NK-92 treated with Interleukin-12 subunit alpha and Interleukin-12 subunit beta, amount 100 ng/mL, for 24 hours (cell line): ENCODE measurements at places on chromosomes 3 and 15.

DNA sequence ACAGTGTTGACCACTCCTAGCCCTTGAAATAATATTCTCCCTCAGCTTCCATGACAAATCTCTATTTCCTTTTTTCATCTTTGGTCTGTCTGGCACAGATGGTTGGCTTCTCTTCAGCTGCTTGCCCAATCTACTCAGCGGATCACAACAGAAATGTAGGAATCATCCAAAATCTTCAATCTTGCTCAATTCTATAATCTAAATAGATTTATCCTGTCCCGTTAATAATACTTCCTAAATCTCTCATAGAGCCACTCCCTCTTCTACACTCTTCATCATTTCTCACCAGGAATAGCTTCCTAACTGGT lies 3.8 kb downstream of the PEAK1 start:
- DNase-seq, result no peak

GRCh38 chr15:88302373-88302772 lies 45.8 kb upstream of the NTRK3 start:
- DNase-seq, result no peak

DNA sequence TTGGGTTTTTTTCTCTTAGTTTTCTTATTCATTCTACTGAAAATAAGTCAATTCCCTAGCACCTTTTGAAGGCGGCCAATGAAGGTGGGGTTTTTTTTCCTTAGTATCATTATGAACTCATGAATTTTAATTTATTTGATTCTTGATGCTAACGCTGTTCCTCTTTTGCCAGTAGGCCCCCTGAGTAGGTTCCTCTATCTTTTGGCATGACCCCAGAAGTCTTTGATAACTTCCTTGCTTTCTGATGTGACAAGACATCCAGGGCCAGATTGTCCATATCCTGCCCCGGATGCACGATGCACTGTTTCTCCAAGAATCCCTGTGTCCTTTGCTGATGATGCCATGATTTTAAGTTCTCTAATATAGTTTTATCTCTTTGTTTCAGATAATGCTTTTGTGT lies 20.6 kb downstream of the LRRK1 start:
- no peak for DNase-seq

DNA sequence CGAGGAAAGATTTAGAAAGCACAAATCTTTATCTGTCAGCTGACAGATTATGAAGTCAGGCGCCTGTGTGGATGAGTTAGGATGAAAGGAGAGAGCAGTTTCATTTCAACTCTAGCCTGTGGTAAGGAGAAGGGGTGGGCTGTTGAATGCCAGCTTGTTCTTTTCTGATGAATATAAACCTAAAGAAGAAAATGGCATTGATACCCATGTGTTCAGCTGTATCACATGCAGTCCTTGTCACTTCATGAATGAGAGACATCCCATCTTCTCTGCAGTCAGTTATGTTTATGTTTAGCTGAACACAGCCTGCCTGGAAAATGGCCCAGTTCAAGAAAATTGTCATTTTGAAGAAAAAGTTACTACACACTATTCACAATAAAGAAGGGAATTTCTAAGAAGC lies 345.7 kb upstream of the RBMS3 start:
- no peak for DNase-seq

DNA sequence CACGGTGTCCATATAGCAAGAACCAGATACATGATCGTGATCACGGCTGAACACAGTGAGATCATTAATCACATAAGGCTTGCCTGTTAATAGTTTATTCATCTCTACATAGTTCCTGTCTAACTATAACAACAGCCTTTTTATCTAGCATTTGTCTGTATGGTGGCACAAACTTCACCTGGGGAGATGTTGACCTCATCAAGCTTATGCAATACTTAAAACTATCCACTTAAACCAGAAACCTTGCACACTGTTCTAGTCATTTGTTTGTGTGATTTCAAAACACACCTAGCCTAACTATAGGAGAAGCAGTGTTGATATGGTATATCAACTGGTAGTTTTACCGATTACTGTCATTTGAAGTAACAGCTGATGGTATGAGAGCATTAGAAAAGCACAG lies 124.8 kb downstream of the VPS13C start:
- no peak for DNase-seq

- no peak for DNase-seq
These were observed 37.0 kb downstream of the RASA2 start for GRCh38 chr3:141523615-141524375.

GRCh38 chr3:39171860-39172259 lies 18.5 kb upstream of the CSRNP1 start:
- no peak for DNase-seq

DNA sequence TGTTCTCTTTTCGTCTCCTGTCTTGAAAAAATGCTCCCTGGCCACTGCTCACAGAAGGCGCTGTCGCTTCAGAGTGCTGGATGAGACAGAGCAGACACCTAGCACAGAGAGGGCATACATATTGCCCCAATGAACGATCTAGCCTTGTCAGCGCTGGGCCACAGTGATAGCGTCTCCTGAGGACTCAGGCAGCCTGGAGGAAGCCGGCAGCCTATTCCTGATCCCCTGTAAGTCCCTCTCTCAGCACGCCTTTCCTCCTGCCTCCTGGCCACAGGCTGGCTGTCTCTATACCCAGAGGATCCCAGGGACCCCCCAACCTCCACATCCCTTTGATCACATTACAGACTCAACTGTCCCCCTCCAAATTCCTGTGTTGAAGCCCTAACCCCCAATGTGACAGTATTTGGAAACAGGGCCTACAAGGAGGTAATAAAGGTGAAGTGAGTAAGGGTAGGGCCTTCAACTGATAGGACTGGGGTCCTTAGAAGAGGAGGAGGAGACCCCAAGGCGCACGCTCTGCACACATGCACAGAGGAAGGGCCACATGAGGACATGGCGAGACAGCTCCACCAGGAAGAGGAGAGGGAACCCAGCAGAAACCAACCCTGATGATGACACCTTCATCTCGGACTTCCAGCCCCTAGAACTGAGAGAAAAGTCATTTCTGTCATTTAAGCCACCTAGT lies 7.5 kb downstream of the PLA2G4F start:
- no peak for DNase-seq

DNA sequence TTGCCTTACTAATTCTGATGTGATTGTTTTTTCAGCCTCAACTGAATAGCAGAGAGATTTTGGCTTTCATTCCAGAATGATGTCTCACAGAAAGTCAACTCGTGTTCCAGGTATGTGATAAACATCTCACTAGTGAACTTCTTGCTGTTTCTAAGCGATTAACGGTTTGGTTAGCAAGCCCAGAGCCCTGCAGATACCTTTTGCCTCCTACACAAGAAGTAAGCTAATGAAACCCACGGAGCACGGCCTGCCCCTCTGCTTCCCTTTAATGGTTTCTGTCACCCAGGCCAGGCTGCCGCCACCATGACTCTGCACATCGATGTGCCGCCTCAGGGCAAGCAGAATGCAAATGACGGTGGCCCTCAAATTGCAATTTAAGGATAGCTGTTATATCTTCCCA lies 155.9 kb upstream of the ICE2 start:
- no peak for DNase-seq

DNA sequence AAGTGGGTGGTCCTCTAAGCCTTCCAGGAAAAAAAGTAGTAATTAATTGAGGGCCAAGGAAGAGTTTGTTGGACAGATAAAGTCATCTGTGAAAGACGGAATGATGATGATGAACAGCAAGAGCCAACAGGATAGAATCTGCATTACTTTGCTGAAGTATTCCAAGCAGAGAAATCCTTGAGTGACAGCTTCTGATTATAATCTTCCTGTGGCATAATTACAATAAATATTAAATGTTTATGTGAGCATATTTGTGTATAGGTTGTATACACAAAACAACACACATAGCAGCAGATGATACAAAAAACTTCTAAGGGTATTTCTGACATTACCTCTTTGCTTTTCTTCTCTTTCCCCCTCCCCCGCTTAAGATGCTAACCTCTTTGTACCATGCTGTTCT lies 147.6 kb downstream of the SPATA16 start:
- DNase-seq, result no peak

GRCh38 chr3:31659246-31659645 lies 126.5 kb downstream of the STT3B start:
- no peak for DNase-seq

DNA sequence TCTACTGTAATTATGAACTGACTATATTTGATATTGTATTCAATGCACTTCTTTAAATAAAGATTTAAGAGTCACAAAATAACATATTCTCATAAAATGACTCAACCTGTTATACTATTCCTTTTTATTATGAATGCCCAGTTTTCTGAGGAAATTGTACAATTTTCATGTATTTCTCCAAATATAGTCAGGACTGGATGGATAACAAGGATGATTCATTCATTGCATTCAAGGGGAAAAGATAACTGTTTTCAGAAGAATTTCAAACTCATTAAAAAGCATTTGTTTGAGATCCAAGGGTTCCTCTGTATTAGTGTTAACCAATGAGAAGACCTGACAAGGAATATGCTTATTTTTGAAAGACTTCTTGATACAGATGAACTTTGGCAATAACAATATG lies 163.7 kb downstream of the MEIS2 start:
- DNase-seq, result no peak

DNA sequence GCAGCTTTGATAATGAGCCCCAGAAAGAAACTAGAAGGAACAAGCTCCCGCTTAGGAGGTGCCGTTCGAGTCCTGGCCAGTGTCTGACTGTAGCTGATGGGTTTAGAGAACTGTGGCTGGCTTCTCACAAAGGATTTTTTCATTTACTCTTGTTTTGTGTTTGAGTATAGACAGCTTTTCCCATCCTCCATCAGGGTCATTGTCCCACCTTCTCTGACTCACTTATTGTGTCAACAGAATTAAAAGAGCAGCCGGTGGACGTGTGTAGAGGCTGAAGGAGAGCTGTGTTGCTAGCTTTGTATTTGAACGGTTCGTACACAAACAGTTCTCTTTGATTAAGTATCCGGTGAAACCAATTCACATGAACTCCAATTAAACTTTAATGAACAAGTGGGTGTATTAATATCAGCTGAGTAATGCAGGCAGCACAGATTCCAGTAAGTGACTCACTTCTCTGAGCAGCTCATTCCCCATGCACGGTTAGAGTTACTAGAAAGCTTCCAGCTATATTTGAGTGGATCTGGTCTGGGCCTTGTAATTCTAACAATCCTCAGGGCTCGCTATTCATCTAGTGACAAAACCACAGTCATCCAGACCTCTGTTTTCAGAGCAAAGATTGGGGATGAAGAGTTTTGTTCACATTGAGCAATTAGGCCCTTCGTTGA lies 141.0 kb downstream of the LPP start:
- no peak for DNase-seq

GRCh38 chr3:54875596-54876268 lies 52.1 kb downstream of the LRTM1 start:
- no peak for DNase-seq

DNA sequence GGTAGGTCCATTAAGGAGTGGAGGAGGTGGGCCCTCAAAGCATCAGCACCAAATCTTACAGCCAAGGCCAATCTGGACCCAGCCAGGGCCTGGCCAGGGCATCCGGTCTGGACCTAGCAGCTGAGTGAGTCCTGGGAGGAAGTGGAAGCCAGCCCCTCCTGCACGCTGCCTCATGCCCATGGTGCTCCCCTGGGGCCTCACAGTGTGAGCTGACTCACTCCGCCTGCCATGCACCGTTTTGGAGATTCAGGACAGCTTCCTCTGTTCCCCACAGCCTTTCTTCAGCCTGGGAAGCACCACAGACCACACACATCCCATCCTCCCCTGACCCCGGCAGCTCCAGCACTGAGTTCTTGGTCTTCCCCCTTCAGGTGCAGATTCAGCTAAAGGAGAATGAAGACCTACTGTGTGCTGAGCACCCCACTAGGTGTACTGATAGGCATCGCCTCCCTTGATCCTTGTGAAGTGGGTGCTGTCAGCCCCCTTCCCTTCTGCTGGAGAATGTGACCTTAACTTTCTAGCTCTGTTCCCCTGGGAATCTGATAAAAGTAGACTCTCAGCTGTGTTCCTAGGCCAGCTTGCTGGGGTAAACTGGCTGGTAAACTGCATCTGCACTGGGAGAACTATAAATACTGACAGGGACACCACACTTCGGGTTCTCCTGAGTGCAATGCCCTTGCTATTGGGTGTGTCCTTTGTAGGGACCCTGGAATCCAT lies 36.8 kb upstream of the SEC13 start:
- no peak for DNase-seq

DNA sequence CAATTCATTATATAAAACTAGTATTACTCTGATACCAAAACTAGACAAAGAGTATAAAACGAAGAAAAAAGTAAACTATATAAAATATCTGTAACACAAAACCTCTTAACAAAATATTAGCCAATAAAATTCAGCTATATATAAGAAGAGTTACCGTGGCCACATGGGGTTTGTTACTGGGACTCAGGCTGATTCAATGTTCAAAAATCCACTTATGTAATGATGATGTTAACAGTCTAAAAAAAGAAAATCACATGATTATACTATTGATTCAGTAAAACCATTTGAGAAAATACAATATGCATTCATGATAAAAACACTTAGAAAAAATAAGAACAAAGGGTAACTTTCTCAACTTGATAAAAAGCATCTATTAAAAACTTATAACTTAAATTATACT lies 18.3 kb downstream of the P2RY1 start:
- no peak for DNase-seq

DNA sequence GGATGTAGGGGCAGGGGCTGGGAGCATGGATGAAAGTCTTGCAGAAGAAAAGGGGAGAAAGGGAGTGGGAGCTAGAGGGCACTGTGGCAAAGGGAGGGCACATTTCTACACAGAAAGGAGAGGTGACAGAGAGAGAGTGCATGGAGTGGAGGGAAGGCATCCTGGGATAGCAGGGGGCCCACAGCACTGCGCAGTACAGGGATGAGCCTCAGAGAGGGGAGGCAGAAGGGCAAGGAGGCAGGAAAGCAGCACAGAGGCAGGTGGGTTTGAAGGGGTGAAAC lies 5.4 kb downstream of the STOML1 start:
- no peak for DNase-seq

- no peak for DNase-seq
These were observed 186.9 kb downstream of the PDZRN3 start for GRCh38 chr3:73437828-73438227.

DNA sequence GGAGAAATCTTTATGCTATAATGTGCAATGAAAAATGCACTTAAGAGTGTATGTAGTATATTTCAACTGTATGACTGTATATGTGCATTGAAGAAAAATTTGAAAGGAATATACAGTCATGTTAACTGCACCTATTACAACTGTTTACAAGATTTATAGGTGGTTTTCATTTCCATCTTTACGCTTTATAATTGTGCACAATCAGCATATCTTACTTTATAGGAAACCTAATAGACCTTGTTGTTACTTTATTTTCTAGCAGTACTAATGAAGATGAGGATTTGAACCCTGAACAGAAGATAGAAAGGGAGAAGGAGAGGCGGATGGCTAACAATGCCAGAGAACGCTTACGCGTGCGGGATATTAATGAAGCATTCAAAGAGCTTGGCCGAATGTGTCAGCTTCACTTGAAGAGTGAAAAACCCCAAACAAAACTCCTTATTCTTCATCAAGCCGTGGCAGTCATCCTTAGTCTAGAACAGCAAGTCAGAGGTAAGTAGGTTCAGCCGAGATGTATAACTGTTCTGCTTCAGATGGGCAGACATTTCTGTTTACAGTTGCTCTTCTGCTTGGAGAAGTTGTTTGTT lies 103.4 kb upstream of the CGNL1 start:
- no peak for DNase-seq
